ENCODE measurements at places on chromosomes 7 and 10.

DNA sequence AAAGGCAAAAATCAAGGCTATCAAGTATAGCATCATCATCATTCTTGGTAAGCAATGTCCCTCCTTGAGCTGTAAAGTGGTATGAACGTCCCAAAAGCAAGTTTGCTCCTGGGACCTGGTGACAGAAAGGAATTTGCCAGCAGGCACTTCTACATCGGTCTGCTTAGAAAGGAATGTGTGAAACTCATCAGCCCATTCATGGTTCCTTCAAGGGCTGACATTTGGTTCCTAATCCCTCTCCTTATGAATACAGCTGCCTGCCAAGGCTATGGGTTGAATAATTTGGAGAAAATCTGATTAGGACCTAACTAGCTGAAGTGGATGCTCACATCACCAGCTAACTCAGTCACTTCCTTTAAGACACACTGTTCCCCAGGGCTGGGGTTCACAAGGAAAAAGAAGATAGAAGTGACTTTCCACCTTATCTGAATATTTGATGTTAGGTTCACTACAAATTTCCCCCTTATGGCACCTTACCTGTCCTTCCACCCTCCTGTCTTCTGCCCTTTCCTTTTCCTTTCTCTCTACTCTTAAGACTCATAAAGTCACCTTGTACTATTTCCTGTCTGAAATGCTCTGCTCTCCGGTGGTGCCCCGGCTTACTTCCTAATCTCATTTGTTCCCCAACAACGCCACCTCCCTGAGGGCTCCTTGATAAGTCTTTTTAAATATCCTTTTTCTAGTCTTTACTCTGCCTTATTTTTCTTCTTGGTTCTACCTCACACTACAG, 187.1 kb downstream of the NPSR1 start:
- DNase-seq: no peak

DNA sequence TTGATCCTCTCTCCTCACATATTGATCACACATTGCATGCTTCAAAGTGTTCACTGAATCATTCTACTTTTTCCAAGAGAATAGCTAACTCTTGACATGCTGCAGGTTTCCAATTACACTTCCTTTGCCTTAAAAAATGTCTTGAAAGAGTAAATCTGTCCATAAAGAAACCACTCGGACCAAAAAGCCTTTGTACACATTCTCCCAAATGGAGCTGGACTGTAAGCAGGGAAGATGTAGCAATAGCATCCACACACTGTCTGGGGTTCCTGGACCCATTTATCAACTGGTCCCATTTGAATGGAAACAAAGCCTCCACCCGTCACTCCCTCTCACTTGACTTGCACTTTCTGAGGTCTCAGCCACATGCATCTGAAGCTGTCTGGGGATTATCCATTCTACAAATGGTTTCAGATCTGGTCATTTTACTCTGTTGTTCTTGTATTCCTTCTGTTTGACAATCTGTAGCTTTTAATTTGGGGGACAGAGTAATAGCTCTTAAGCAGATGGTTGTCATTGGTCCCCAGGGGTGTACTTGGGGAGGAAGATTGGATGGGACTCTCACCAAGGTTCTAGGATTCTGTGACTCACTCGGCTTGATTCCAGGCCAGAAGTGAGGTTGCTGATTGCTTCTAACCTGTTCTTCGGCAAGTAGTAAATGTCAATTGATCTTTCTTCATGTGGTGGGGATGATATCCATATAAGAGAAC, 203.5 kb downstream of the HIBADH start:
- DNase-seq: no peak

DNA sequence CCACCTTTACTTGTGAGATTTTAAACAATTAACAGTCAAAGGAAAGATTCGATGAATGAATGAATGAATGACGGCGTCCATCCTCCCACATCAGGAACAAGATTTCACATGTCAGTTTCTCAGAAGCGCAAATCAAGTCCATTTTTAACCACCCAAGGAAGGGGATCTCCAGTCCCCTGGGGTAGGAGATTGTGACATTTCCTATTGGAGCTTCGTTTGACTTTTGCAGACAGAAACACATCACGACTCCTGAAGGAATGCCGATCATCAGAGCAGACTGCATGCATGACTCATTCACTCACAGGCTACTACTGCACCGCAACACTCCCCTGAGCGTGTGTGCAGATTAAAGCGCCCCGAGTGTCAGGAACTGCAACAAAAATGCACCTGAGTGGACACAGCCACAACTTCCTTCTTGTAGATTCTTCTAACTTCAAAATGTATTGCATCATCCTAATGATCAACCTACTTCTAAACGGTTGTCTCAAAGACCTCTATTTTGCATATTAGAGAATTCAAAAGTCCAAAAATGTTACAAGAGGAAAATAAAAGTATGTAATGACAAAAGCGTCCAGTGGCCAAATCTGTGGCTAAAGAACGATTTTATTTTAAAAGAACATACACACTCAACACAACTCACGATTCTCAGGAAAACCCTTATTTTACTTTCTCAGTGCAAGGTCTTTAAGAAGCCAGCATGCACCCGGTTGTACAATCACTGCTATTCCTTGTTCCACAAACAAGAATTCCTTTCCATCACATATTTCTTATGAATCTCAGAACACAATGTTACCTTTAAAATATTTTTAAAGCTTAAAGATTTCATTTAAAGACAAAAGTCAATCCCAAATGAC, 172.6 kb downstream of the FAM107B start:
- peak; percentile 45 for DNase-seq

DNA sequence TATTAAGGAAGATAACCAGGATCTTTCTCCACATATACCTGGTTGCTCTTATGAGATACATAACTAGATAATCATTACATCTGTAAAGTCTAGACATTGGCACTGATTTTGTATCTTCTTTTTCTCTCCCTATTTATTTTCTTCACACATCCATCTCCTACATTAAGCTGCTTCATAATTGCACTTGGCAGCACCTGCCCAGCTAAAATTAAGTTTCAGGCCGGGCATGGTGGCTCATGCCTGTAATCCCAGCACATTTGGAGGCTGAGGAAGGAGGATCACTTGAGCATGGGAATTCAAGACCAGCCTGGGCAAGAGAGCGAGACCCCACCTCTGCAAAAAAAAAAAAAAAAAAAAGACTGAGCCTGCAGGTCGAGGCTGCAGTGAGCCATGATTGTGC, 22.3 kb upstream of the AKR1B1 start:
- DNase-seq: no peak

- DNase-seq: no peak
These were observed 156.1 kb upstream of the PLXDC2 start for GRCh38 chr10:19659920-19660655.

All from DND-41 (cell line).